ENCODE measurements at places on chromosomes 1 and 21.
A peak's percentile ranks its signal among the peaks of the same experiment; 100 is the strongest.

DNA sequence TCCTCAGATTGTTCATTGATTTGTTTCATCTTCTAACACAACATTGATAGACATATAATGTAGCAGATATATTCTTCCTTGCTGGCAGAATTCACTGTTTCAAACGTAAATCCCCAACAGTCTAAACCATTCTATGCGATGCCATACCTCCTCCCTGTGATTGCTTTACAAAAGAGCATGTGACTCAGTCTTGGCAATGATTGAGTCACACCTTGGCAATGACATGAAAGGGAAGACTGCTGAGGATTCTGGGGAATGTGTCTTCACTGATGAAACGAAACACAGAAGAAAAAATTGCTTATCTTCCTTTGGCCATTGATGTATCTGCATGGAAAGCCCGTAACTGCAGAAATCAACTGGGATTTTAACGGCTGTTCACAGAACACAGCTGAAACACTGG is 409.6 kb upstream of the ZRANB2 start:
- no peak for DNase-seq

DNA sequence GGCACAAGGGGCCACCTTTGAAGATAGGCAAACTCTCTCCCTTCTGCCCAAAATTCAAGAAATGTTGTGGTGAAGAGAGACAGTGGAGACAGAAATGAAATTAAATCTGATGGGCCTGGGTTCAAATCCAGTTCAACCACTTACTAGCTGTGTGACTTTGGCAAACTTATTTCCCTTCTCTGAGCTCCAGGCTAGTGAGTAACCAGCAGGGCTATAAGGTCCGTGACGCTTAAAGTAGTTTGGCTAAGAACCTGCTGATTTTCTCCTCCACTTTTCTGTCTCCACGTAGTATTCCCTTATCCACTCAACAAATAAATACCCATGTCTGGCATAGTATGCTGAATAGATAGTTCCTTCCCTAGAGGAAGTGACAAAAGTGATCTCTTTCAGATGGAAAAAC is 1.9 kb downstream of the SLC2A1 start:
- no peak for DNase-seq

- DNase-seq: no peak
These were observed 56.6 kb upstream of the CR2 start for GRCh38 chr1:207397525-207397926.

GRCh38 chr1:192053531-192053971 is 104.7 kb upstream of the RGS18 start:
- DNase-seq: no peak

- DNase-seq: no peak
These were observed 115.6 kb downstream of the CCDC185 start for GRCh38 chr1:223508796-223509195.

DNA sequence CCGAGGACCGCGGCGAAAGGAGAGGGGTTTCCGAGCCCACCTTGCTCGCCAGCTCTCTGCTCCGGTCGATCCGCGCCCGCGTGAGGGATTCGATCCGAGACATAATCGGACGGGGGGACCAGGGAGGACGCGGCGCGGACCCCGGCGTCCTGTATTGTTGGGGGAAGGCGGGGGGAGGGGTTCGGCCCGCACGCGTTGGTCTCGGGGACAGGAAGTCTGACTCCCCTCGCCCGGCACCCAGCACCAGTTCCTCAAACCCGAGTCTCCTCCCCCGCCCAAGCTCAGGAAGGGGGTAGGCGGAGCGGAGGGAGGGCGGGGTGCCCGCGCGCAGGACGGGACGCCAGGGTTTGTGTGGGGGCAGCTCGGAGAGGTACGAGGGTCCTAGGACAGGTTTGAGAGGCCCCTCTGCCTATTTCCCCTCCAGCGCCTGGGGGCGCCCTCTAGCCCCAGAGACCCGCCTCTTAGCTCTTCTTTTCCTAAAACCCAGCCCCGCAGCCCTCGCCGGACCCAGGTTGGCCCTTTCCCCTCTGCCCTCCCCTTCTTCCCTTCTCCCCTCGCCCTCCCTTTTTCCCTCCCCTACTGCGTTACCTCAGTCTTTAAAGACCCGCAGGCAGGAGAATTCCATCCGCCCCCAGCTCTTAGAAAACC is at the start of gene ARHGEF2:
Gene ARHGEF2, minus strand, starts transcription at position 223 of the 648 bp plus-strand sequence. Its CDS starts 120 bp downstream, at position 103.
- DNase-seq: peak; percentile 86

GRCh38 chr1:246978785-246979184 is 29.1 kb downstream of the ZNF695 start:
- DNase-seq: no peak

DNA sequence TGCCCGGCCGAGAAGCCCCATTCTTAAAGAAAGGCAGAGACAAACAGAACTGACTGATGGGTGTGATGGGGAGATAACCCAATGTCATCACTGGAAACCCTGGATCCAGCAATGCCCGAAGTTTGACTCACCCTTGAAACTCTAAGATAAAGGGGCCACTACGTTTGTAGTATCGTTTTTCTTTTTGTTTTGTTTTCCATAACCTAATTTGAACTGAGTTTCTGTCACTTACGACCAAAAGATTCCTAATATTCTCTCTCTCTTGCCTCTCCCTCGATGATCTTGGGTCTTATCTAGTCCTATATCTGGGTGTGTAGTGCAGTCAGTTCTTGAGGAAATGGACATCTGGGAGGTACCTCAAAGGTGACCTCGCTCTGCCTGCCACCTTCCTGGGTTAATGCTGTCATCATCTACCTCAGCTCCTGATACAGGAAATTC is 57.8 kb upstream of the ID3 start:
- DNase-seq: no peak

DNA sequence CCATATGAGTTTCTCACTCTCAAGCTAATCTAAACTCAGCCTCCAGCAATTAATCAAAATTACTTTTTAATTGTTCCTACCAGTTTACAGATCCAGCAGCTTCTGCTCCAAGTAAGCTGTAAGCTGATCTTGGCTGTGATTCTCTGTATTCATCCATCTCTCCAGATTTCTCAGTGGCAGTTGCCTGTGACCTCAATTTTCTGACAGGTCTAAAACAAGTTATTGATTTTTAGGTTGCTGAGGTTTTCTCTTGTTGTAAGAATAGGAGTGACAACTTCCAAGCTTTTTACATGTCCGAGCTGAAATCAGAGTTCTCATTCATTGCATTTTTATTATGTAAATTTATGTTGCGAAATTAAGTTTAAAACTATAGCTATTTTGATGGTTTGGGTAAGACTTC is 1044.4 kb downstream of the PLA2G4A start:
- no peak for DNase-seq

GRCh38 chr1:210456731-210457255 is 128.1 kb downstream of the HHAT start:
- no peak for DNase-seq

DNA sequence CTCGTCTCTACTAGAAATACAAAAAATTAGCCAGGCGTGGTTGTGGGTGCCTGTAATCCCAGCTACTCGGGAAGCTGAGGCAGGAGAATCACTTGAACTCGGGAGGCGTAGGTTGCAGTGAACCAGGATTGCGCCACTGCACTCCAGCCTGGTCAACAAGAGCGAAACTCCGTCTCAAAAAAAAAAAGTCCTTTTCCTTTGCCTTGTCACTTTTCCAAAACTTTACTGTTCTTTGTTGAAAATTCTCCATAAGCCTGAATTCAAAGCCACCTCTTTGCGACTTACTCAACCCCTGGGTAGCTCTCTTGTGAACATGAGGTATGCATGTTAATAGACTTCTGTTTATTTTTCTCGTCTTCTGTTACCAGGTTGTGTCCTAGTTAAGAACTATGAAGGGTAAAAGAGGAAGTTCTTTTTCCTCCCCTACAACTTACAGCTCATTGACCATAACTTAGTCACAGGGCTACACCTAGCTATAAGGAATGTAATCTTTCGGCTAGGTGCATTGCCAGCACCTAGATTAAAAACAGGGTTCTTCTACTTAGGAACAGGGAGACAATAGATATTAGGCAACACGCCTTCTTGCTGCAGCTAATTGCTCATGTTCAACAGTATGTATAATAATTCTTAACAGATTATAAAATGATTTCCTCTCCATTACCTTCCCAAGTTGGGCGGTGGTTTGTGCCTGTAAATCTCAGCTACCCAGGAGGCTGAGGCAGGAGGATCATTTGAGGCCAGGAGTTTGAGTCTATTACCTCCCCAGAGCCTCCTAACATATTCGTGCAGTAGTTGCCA is 40.9 kb downstream of the PTAFR start:
- DNase-seq: no peak

- no peak for DNase-seq
These were observed 32.2 kb upstream of the CYP4X1 start for GRCh38 chr1:46991083-46991923.

DNA sequence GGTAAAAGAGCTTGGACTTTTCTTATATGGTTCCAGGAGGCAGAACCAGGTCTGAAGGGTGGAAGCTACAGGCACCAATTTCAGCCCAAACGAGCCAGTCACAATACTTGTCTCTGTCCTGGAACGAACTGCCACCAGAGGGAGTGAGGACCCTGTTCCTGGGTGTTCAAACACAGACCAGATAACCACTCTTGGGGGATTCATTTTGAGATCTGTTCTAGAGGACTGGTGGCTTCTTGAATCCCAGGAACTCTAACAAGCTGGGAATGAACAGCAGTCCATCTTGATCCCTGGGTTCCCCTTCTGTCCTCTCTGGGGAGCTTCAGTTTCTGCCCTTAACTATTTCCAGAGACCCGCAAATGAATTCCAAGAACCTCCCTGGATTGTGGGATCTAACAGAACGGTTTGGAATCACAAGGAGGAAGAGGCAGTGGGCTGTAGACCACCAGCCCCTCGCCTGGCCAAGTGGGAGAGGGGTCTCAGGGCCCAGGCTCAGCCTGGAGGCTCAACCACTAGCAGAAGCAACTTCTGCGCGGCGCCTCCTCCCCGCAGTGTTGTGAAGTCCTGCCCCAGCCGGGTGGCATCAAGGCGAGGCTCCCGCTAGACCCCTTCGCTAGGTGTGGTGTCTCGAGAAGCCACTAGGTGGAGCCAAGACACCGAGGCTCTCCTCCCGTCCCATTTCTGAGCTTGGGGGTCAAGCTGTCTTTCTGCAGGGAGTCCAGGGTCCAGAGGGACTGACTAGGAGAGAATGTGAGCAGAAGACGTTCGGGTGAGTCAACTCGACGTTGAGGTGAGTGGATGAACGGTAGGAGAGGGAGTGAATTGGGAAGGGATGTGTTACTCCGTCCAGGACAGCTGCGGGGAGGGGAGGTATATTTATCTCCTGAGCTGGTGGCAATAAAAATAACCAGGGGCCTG is 12.1 kb upstream of the NES start:
- DNase-seq: peak; percentile 78

- no peak for DNase-seq
These were observed 62.5 kb downstream of the WDR64 start for GRCh38 chr1:241714321-241715218.

DNA sequence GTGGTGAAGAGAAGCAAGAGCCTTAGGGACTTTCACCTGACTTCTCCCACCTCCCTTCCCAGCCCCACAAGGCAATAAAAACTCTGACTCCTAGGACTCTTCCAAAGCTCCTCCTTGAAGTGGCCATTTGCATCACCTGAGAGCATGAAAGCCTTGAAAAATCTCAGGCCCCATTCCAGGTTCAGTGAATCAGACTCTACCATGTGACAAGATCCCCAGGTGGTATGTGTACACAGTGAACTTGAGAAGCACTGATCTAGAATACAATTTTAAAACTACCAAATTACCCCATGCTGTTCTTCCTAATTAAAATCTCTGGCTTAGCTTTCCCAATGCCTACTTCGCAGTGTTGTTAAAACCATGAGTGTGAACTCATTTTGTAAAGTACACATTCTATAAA is 195.1 kb upstream of the SAMSN1 start:
- no peak for DNase-seq

GRCh38 chr1:22520871-22521270 is 42.4 kb upstream of the EPHA8 start:
- no peak for DNase-seq

DNA sequence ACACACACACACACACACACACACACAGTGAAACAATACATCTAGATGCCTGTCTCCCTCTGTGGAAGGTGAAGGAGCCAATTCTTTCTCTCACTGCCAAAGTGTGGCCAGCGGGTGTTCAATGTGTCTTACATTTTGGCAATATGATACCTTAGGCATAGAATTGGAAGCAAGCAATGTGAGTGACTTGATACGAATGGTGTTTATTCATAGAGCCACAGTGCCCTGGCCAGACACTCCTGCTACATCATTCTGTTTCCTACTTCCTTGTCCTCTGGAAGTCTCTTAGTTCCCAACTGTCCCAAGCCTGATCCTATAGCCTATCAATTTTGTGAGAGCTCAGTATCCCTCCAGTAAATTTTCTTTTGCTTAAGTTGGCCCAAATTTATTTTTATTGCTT is 170.0 kb upstream of the L1TD1 start:
- DNase-seq: no peak

Data from activated CD8-positive, alpha-beta memory T cell treated with anti-CD3 and anti-CD28 coated beads, Interleukin-2, amount 50 U/mL, for 4 hours (primary cell).